ENCODE measurements at places on chromosomes 1 and 21.
A peak's percentile ranks its signal among the peaks of the same experiment; 100 is the strongest.

- DNase-seq: no peak
Observed at GRCh38 chr1:240192851-240193250, 101.2 kb downstream of the FMN2 start.

GRCh38 chr1:63051356-63051755, 267.4 kb downstream of the ATG4C start:
- DNase-seq: no peak

GRCh38 chr1:34013958-34014737, 150.3 kb downstream of the HMGB4 start:
- DNase-seq: no peak

DNA sequence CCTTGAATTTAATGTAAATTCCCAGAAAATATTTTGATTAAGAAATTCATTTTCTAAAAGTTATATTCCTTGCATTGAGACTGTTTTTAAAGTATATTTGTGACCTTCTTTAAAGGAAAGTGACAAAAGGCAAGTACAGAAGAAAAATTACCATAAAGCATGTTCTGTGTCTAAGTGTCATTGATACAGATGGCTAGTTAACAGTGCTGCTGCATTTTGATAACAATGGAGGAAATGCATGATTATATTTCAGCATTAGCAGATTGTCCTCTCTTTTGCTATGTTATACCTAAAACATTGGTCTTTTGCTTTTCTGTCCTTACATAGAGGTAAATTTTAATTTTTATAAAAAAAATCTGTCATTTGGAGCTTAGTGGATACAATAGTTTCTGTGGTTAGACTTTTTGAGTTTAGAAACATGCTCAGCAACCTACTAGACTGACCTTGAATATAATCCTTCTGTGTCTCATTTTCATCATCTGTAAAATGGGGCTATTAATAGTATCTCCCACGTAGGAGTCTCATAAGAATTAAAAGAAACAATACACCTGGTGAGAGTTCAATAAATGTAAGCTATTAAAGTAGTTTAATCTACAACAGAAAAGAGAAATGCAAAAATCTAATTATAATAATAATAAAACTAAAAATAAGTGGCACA, 51.1 kb upstream of the RGS21 start:
- DNase-seq: no peak

DNA sequence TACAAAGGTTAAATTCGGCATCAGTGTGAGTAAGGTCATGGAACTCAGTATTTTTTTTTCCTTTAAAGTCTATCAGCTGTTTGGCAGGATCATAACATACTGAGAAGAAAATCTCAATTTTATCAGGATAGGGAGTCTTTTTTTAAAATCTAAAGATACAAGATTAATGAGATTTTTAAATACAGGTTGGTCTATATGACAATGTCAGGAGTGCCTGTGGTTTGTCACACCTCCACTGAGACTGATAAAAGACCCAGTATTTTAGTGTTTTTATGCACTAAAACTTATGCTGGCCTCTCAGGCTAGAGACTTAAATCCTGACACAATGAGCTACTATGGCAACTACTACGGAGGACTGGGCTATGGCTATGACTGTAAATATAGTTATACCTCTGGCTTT, at the start of gene KRTAP20-3:
Gene KRTAP20-3, plus strand, starts transcription at position 301 of the 400 bp plus-strand sequence.
- no peak for DNase-seq

- peak; percentile 81 for DNase-seq
Observed at GRCh38 chr1:40257688-40258444, at the start of gene ZMPSTE24. Gene ZMPSTE24, plus strand, starts transcription at chr1:40258236. Its CDS starts 36 bp downstream, at chr1:40258272.

GRCh38 chr1:112460615-112461014, 48.1 kb upstream of the WNT2B start:
- no peak for DNase-seq

DNA sequence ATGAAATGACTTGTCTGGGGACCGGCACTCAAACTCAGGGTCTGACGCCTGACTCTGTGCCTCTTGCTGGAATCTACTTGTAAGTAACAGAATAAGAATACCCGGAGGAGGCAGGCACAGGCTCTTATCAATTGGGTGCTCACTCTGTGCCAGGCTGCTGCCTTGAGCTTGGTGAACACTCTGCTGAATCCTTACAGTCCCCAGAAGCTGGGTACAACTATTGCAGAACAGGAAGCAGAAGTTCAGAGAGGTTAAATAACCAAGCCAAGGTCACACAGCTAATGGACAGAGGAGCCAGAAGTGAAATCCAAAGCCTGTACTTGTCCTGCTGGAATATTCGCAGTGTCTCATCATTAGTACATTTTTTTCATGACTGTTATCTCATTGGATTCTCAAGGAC, 86.0 kb downstream of the EPHB2 start:
- no peak for DNase-seq

DNA sequence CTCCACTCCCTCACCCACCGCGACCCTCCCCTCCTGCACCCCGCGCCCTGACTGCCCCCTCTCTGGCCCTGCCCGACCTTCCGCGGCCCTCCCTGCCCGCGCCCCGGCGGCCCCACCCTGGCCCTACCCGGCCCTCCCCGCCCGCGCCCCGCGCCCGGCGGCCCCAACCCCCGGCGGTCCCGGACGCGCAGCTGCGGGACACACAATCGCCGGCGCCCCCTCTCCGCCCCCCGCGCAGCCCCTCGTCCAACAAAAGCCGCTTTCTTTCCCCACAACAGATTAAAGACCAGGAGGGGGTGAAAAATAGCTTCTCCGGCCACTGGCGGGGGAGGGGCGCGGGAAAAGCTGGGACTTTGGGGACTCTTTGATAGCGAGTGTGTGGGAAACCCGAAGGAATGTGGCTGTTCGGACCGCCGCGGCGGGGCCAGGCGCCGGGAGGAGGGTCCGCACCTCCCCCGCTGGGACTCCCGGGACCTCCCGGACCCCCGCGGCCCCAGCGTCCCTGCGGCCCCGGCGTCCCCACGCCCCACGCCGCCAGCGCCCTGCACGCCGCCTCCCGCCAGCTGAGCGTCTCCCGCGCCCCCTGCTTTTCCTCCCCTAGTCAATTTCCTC, 8.8 kb upstream of the ID3 start:
- no peak for DNase-seq

GRCh38 chr1:172427191-172427590, 6.7 kb downstream of the C1orf105 start:
- DNase-seq: no peak

- DNase-seq: no peak
Observed at GRCh38 chr1:244297616-244298015, 154.1 kb downstream of the ADSS2 start.

DNA sequence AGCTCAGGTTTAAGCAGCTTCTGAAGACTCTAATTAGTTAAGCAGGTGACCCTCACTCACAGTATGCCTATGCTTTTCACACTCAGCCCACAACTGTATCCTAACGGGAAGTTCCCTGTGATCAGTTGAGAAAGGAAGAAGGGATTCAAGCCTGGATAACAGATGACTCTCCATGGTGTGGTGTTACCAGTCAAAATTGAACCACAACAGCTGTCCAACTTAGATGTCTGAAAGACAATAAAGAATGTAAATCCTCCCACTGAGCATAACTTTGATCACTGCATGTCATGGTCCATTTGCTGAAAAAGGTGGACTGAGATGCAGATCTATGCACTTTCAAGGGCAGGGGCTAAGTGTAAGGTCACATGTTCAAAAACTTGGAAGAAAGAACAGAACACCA, 32.3 kb upstream of the DIPK1A start:
- no peak for DNase-seq

- DNase-seq: no peak
Observed at GRCh38 chr1:12504601-12505000, 113.4 kb downstream of the DHRS3 start.

GRCh38 chr1:96418969-96419368, 302.6 kb upstream of the PTBP2 start:
- DNase-seq: no peak

- no peak for DNase-seq
Observed at GRCh38 chr1:153353226-153353947, 4.3 kb upstream of the S100A9 start.

GRCh38 chr21:28342212-28342810, 650.4 kb downstream of the LTN1 start:
- DNase-seq: no peak

- no peak for DNase-seq
Observed at GRCh38 chr1:12616709-12617373, 1.2 kb downstream of the DHRS3 start.

GRCh38 chr1:47683401-47683800, 245.6 kb downstream of the FOXD2 start:
- DNase-seq: no peak

- no peak for DNase-seq
Observed at GRCh38 chr1:10171105-10171767, 39.1 kb upstream of the KIF1B start.

DNA sequence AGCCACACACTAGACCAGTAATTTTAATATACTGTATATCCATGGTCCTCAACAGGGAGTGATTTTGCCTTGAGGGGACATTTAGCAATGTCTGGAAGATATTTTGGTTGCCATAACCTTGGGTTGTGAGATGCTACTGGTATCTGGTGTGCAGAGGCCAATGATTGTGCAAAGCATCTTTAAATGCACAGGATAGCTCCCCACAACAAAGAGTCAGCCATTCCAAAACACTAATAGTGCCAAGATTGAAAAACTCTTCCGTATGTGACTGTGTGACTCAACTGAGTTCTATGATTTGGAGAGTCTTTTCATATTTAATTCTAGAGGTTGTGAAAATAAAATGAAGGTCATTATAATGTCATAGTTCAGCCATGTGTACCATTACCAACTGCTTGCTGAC, 141.4 kb upstream of the CACYBP start:
- no peak for DNase-seq

DNA sequence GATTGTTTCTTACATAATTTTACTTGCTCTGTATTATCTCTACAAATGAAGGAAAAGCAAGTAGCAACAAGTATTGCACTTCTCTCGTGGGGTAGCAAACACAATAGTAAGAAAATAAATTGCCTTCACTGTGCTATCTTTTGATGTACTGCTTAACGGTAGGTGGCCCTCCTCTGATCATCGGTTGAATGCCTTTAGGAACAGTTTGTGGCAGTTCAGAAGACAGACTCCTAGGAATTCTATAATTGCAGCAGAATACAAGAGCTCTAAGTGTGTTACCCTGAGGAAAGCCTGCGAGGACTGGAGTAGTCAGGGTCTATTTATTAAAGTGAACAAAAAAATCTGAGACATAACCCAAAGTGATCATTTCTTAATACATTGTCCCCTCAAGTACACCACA, 1135.9 kb downstream of the KCNT2 start:
- no peak for DNase-seq

GRCh38 chr1:111471012-111471411, 2.8 kb upstream of the C1orf162 start:
- no peak for DNase-seq

DNA sequence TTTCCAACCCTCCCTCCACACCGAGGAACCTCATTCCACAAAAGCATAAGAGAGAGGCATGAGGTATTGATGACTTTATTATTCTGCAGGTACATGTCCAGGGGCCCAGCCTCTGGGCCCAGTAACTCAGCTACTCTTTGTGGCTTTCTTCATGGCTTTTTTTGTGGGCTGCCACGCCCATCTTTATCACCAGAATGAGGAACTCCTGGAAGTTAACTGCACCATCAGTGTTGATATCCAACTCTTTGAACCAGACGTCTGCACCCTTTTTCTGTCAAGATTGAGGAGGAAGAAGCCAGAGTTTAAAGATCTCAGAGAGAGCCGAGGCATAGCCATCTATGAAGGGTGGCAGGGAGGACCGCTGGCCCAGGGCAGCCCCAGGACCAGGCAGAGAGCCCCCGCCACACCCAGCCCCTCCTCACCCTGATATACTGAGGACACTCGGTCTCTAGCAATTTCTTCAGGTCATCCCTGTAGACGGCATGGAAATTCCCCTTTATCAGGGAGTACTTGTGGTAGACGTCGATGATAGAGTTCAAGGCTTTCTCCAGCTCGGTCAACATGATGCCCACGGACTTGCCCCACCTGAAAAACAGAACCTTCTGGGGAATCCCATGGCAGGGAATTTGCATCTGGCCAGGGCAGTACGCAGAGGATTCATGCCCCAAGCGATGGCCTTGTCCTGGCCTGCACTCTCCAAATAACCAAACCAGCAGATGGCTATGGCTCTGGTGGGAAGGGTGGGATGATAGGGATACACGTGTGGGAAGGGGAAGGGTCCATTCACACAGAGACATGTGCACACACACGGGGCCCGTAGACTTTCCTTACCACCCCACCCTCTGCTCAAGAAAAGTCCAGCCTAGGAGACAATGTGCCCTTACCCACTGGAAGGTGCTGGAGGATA, 647 bp downstream of the S100A8 start:
- no peak for DNase-seq

- no peak for DNase-seq
Observed at GRCh38 chr1:241423541-241424479, 66.8 kb upstream of the RGS7 start.

- DNase-seq: no peak
Observed at GRCh38 chr1:231706934-231707333, 80.3 kb downstream of the DISC1 start.

GRCh38 chr1:25099343-25099951, 132.9 kb downstream of the SYF2 start:
- DNase-seq: no peak

GRCh38 chr1:56790036-56790435, 29.2 kb downstream of the FYB2 start:
- DNase-seq: no peak

- DNase-seq: no peak
Observed at GRCh38 chr21:45982092-45982757, 655 bp downstream of the COL6A1 start.

DNA sequence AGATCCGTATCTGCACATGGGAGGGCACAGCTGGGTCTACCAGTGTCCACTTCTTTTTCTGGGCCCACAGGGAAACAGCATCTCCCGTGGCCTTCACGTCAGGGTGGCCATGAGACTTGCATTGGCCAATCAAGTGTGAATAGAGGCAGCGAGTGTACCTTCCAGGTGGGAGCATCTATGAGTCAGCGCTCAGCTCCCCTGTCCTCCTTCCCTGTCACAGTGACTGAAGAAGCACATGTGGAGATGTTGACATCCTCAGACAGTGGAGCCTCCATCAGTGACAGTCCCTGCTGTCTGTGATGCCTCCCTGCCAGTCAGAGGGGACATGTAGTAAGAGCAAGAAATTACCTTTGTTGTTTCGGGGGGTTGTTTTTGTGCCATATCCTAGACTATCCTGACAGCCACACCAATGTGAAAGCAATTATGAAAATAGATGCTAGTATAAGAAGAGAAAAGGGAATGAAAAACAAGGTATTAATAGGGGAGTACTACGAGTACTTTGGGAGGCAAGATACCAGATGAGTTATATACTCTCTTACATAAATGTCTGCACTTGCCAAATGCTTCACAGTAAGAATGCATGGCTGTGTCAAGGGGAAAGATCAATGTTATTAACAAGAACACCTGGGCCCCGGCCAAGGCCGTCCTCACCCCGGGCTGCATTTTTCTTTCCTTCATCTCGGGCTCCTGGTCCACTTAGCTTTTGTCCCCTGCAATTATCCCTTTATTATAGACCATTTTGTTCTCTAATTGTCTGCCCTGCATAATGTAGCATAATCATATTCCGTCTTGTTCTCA, 86.0 kb downstream of the MATN1 start:
- DNase-seq: no peak

- DNase-seq: no peak
Observed at GRCh38 chr1:26702680-26703038, 6.8 kb downstream of the ARID1A start.

GRCh38 chr1:180057883-180058396, 96.7 kb upstream of the QSOX1 start:
- DNase-seq: no peak

GRCh38 chr1:222552882-222553281, 5.0 kb upstream of the HHIPL2 start:
- no peak for DNase-seq

- no peak for DNase-seq
Observed at GRCh38 chr1:200958597-200958996, 63.9 kb downstream of the INAVA start.
